ENCODE measurements at places on chromosomes 1 and 21. TPM values are rescaled to one million over a fixed set of nuclear protein-coding genes. Genes with fewer than 3 reads are reported as not detected.

Gene GBP6
- total RNA-seq: not detected

Gene RNU1-1
- total RNA-seq: not detected

Gene TMEM125
- not detected for total RNA-seq

Gene LPAR3
- total RNA-seq: not detected

Gene INSRR
- total RNA-seq: not detected

Gene EPHA10
- not detected for total RNA-seq

Gene OR2L3
- total RNA-seq: not detected

Gene CD55
- total RNA-seq: 43.9 TPM
